ENCODE measurements at places on chromosomes 16 and 17.

DNA sequence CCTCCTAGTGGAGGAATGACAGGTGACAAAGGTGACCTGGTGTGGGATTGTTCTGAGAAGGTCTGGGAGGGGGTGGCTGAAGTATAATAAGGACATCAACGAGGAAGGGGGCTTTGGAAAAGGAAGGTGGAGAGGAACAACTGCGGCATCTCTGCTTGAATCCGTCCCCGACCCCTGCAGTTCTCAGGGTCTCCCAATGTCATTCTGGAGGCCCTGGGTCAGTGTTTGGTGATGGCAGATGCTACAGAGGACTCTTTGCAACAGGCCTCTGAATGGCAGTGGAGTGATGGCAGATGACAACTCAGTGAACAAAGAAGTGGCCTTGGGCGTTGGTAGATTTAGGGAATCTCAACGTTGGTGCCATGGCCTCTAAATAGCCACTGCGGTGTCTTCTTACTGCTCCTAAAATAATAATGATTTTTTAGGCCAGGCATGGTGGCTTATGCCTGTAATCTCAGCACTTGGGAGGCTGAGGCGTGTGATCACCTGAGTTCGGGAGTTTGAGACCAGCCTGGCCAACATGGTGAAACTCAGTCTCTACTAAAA is 1.3 kb downstream of the ENGASE start:
- no peak for DNase-seq

DNA sequence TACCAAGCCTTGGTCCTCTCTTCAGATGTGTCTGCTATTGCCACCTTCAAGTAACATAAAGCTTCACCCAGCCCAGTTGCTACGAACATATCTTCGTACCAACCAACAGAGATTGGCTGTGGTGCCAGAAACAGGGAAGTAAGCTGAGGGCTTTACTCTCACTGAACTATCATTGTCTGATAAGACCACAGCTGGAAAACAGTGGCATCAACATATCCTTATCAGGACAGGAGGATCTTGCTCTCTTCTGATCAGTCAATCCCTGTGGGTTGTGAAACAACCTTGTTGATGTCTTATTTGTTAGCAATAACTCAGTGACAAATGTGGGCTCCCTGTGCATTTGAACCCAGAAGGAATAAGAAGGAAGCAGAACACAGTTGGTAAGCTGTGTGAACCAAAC is 446.3 kb upstream of the MAF start:
- DNase-seq, result no peak

DNA sequence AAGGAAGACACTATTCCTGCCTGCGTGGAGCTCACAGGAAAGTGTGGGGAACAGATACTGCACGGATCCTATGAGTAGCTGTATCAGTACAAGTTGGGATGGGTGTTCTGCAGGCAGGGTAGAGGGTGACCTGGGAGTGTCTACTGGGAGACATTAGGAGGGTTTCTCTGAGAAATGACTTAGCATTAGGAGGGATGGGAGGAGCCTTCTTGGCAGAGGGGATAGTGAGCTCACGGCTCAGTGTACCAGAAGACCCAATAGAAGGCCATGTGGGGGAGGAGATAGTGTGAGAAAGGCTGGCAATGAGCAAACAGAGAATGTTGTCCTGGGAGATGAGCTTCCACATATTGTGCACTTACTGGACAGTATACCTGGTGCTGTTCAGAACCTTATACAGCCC is 109.1 kb downstream of the MSI2 start:
- no peak for DNase-seq

DNA sequence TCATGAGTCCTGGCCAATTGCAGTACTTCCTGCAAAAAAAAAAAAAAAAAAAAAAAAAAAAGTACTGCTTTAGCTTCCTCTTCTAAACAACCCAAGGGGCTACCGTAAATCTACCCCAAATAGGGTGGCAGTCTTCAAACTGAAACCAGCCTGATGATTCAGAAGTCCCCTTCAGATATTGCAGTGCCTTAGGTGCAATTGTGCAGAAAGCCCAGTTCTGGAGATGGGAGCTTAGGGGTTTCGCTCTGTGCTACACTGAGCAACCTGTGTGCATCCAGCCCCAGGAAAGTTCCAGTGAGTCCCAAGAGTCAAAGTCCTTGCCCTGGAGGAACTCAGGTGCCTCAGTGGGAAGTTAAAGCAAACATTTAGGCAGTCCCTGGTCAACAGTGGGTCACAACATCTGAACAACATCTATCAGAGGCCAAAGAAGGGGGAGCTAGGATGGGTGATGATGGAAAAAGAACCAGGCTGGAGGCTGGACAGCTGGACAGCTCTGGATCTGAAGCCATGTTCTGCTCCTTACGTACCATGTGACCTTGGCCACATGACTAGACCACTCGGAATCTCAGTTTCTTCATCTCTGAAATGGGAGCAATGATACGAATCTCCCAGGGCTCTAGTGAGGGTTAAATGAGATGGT is 6.7 kb upstream of the CIITA start:
- DNase-seq, result peak; percentile 15

- no peak for DNase-seq
Measured at GRCh38 chr16:79874391-79874790, 273.9 kb upstream of the MAF start.

DNA sequence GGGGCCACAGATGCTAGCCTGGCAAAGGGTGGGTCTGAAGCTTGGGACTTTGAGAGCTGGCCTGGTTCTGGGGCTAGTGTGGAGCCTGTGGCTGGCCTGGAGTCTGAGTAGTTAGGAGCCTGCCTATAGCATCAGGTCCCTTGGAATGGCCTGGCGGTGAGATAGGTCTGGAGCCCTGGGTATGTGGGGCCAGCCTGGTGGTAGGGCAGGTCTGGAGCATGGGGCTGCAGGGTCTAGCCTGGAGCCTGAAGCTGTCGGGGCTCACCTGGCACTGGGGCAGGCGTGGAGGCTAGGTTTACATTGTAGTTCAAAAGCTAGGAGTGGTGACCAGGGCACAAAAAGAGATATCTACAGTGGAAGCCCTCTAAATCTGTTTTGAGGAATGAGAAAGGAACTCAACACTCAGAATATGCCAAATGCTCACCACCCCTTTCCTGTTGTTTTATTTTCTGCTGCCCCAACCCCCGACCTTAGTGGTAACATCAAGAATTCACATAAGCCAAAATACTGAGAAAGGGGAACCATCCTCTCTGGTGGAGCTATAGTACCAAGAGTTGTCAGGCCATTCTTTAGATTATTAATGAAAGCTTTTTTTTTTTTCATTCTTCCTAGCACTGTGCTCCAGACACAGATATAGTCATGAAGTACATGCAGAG is 100.3 kb downstream of the TANC2 start:
- no peak for DNase-seq

DNA sequence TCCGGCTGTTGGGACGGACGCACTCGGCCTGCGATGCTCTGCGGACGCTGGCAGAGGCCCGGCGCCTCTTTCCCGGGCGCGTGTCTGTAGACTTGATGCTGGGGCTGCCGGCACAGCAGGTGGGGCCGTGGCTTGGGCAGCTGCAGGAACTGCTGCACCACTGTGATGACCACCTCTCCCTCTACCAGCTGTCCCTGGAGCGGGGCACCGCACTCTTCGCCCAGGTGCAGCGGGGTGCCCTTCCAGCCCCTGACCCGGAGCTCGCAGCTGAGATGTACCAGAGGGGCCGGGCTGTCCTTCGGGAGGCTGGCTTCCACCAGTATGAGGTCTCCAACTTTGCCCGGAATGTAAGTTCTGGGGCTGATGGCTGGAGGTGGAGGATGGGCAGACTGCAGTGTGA is 3.5 kb downstream of the RSAD1 start:
- no peak for DNase-seq

DNA sequence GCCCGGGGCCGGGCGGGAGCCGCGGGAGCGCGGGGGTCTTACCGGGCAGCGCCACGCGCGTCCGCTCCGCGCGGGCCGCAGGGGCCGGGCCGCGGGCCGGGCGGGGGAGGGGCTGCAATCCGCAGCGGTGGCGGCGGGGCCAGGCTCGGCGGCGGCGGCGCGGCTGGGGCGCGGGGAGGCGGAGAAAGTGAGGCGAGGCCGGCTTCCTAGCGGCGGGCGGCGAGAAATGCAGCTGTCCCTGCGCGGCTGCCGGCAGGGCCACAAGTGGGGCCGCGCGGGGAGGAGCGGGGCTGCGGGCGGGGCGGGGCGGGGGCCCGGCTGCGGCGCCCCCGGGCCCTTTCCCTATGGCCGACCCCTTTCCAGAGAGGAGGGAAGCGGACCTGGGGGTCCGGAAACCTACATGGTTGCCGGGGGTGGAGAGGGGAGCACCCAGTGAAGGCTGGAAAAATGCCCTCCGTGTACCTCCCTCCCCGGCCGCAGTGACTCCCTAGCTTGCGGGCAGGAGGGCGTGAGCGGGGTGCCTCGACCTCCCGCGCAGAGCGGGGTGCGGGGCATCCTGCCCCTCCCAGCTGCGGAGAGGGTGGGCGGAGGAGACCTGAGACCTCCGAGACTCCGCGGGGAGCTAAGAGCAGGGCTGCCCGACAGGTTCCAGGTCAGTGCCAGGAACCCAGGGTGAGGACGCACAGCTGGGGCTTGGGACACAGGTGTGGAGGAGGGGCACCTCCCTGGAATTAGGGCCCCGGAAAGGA is at the start of gene CUEDC1:
CUEDC1 (minus strand) TSS at position 230 of the 749 bp plus-strand sequence. CDS start 69,848 bp downstream, outside the sequence.
- peak; percentile 81 for DNase-seq

DNA sequence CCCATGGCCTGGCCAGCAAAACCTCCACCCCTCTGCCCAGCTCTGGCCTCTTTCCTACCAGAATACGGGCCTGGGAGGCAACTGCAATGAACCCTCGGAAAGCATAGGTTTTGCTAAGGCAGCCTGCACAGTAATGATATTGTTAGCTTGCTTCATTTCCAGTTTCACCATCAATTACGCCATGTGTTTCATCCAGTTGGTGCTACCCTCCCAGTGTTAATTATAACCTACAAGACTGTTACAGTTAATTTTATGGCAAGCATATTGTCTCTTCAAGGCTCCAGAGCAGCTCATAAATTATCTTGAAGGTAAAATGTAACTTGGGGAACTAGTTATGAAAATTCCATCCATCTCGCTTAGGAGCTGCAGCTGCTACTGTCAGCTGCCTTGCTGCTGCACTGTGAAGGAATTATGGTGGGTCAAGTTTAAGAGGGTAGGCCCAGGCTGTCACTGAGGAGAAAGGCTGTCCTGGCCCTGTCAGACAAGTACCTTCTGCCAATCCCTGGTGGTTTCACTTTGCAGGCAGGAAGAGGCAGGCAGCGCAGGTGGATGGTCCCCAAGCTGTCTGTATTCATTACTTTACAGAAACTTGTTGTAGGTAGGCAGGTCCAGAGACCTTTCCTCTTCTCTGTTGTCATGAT is 242.9 kb downstream of the FTO start:
- no peak for DNase-seq

DNA sequence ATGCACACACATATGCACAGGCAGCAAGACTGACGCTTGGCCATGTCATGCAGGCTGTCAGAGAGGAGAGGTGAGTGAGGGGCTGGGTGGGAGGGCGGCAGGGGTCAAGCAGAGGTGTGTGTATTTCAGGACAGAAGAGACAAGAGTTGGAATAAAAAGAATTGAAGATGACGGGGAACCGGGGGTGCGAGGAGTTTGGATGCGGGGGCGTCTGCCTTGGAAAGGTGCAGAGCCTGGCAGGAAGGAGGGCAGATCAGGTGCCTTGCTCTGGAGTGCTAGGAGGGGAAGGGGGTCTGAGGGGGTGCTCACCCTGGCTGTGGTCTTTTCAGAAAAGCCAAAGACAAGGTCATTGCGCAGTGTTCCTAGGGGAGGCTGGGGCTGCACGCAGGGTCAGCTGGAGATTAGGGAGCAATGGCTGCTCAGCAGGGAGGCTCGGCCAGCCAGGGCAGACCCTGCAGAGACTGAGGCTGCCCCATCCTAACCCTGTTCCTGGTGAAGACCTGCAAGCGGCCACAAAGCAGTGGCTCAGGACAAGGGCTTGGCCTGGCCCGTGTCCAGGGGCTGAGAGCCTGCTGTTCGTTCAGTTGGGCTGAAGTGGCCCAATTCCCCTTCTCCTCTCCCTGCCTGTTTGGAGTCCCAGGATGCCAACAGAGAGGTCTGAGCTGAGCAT is 23.7 kb upstream of the CBX4 start:
- DNase-seq, result no peak

GRCh38 chr17:79927136-79927661 is 88.0 kb upstream of the CBX4 start:
- no peak for DNase-seq

DNA sequence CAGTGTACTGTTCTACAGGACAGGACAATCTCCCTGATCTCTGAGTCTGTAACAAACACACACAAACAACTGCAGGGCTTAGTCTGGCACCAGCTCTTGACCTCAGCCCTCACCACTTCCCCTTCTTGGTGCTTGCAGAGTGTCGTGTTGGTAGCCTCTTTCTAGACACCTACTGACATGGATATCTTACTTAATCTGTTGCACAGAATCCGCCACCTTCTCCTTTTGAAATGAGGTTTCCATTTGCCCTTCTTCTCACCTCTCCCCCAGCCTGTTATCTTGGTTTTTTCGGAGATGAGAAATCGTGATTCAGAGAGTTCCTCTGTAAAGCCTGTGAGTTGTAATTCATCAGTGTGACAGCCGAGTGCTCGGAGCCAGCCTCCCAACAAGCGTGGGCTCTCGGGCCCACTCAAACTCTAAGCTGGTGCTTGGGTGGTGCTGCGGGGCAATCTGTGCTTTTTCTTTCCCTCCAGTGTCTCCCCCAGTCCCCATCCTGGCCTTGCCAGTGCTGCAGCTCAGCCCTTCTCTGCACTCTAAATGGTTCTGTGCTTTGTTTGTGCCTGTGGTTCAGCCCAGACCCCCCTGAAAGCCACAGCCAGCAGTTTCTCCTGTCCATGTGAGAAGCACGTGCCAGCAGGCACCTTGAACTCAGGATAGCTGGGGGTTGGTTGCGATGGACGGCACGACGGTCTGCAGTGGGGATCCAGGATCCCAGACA is 28.1 kb downstream of the KIAA0513 start:
- peak; percentile 67 for DNase-seq

GRCh38 chr16:71287911-71288310 is 1.3 kb downstream of the CMTR2 start:
- DNase-seq, result peak; percentile 8

- DNase-seq, result no peak
Measured at GRCh38 chr16:66473051-66473571, 46.0 kb downstream of the BEAN1 start.

- peak; percentile 65 for DNase-seq
Measured at GRCh38 chr16:66414891-66415290, 12.2 kb upstream of the BEAN1 start.

GRCh38 chr16:10970065-10970464 is 25.7 kb downstream of the CLEC16A start:
- no peak for DNase-seq

GRCh38 chr17:27954548-27955495 is 61.7 kb upstream of the LYRM9 start:
- no peak for DNase-seq

DNA sequence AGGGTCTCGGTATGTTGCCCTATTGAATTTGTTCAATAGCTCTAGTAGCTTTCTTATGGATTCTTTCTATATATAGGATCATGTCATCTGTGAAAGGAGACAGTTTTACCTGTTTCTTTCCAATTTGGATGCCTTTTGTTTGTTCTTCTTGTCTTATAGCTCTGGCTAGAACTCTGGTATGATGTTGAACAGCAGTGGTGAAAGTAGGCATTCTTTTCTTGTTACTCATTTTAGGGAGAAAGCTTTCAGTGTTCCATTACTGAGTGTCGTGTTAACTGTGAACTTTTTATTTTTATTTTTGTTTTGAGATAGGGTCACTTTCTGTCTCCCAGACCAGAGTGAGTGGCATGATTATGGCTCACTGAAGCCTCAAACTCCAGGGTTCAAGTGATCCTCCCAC is 21.2 kb downstream of the EFCAB5 start:
- DNase-seq, result peak; percentile 53

GRCh38 chr16:15915555-15916081 is 27.2 kb upstream of the CEP20 start:
- no peak for DNase-seq

GRCh38 chr16:86344586-86344871 is 165.8 kb upstream of the FOXF1 start:
- no peak for DNase-seq
